Endothelial cell of umbilical vein (primary cell): ENCODE measurements at places on chromosomes 3 and 15. TPM values are rescaled to one million over a fixed set of nuclear protein-coding genes. Genes with fewer than 3 reads are reported as not detected.
A peak's percentile ranks its signal among the peaks of the same experiment; 100 is the strongest.

Gene CORO2B
- 2.4 and 2.9 TPM in 2 replicates for polyA plus RNA-seq

DNA sequence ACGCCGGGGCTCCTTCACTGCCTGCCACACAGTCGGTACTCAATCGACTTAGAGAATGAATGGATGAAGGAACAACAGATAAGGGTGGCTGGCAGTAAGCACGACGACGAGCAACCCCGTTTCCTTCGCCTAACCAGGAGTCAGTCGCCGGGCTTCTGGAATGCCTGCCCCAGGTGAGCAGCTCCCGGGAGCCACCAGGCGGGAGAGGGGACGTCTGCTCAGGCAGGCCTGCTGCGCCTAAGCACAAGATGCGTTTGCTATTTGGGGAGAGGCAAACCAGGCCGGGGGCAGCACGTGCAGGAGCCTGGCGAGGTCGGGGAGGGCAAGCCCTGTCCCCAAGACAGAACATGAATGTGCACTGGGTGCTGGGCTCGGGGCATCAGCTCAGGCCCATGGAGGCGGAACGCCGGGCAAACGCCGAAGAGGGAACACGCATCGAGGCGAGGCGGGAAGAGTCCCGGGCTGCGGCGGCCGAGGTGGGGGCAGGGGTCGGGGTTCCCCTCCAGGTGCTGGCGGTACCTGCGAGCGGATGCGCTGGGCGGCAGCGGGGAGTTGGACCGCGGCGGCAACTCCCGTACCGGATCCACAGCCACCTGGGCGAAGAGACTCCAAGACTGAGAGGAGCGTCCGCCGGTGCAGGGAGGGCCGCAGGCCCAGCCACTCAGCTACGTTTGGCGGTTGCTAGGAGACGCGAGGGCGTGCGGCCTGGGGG lies at the start of gene CFAP92:
CFAP92 (minus strand) TSS at position 616 of the 712 bp plus-strand sequence. CDS start 772 bp downstream, outside the sequence.
- H3K4me3 ChIP-seq, result peak within 1 kb of the TSS; percentile 39
- H3K36me3 ChIP-seq, result no peaks in the 10 kb centered on the region
- peaks cover 10% of the 10 kb centered on the region for H3K27me3 ChIP-seq

DNA sequence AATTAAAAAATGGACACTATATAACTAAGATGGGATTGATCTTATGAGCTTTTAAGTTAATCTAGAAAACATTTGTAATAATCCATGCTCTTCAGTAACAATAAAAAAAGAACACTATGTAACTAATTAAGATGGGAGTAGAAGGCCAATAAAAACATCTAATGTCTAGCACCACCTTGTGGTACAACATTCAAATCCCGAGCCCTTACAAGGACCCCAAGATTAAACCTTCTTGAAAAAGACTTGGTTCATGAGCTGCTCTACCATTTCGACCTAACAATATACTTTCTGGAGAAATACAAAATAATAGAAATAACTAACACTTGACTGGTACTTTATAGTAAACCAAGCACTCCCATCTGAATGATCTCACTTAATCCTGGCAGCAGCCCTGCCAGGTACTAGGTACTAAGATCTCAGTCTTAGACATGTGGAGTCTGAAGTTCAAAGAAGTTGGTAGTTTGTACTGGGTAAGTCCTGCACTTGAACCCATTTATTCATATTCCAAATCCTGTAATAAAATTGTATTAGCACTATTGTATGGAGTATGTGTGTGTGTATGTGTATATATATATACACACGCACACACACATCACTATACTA lies 21.8 kb downstream of the METTL6 start:
- DNase-seq, result peak; percentile 71
- no peaks in the 10 kb centered on the region for H3K36me3 ChIP-seq
- H3K4me3 ChIP-seq, result no peak overlapping the region
- no peaks in the 10 kb centered on the region for H3K4me1 ChIP-seq
- H3K27me3 ChIP-seq, result no peaks in the 10 kb centered on the region

GRCh38 chr15:83767741-83768140 lies 113.8 kb downstream of the ADAMTSL3 start:
- no peaks in the 10 kb centered on the region for H3K36me3 ChIP-seq
- H3K27me3 ChIP-seq, result no peaks in the 10 kb centered on the region
- no peak overlapping the region for H3K4me3 ChIP-seq
- H3K27ac ChIP-seq, result no peak overlapping the region

GRCh38 chr3:169008776-169009358 lies 654.6 kb downstream of the MECOM start:
- H3K27me3 ChIP-seq, result no peaks in the 10 kb centered on the region
- DNase-seq, result no peak
- no peak overlapping the region for H3K4me3 ChIP-seq
- H3K36me3 ChIP-seq, result no peaks in the 10 kb centered on the region

- DNase-seq, result no peak
- peaks cover 7% of the 10 kb centered on the region for H3K4me1 ChIP-seq
- no peaks in the 10 kb centered on the region for H3K27me3 ChIP-seq
- no peaks in the 10 kb centered on the region for H3K36me3 ChIP-seq
Observed at GRCh38 chr3:99939876-99940275, 122.2 kb downstream of the CMSS1 start.

GRCh38 chr3:30924763-30925162 lies 30.3 kb upstream of the GADL1 start:
- no peak for DNase-seq
- H3K4me3 ChIP-seq, result no peak overlapping the region
- no peak overlapping the region for H3K27ac ChIP-seq
- no peaks in the 10 kb centered on the region for H3K4me1 ChIP-seq

- peaks cover 36% of the 10 kb centered on the region for H3K4me1 ChIP-seq
- peak overlapping the region; percentile 66 for H3K27ac ChIP-seq
- peaks cover 10% of the 10 kb centered on the region for H3K36me3 ChIP-seq
- no peak overlapping the region for H3K4me3 ChIP-seq
Observed at GRCh38 chr3:52269776-52270175, 8.7 kb downstream of the WDR82 start.

DNA sequence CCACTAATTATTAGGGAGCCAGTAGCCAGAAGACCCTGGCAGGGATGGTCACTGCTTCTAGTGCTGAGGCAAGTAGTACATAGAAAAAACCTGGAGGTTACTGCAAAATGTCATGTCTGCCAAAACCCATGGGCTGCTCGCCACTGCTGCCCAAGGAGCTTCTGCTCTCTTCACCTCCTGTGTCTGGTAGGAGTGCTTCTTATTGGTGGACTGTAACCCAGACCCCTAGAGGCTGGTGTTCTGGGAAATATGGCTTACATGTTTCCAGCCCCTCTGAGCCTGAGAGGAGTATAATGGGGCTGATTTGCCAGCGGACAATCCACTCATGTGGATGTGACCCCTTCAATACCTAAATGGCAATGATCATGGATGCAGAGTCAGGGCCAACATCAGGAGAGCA lies 286.4 kb downstream of the EPHB1 start:
- no peaks in the 10 kb centered on the region for H3K4me1 ChIP-seq
- H3K36me3 ChIP-seq, result no peaks in the 10 kb centered on the region
- no peak overlapping the region for H3K4me3 ChIP-seq
- no peak for DNase-seq
